ENCODE measurements at places on chromosomes 3 and 15.

- peak; percentile 72 for DNase-seq
Measured at GRCh38 chr3:38031022-38031994, 1.9 kb upstream of the PLCD1 start.

DNA sequence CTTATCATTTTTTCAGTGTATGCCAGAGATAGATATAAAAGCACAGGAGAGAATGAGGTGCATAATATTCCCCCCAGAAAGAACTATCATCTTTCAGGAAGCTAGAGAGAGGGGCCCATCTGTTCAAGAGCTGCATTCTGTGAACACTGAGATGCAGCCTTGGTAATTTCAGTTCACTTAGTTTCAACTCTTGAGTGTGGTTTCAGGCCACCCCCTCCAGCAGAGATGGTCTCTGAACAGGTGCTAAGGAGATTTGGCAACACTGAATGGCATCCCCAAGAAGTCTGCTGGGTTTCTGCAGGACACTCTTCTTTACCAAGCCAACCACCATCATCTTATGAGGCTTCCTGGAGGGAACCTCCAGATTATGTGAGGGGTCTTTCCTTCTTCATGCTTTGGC lies 30.4 kb upstream of the LIMD1 start:
- DNase-seq, result no peak

GRCh38 chr3:96959474-96959873 lies 145.1 kb downstream of the EPHA6 start:
- no peak for DNase-seq

- DNase-seq, result no peak
Measured at GRCh38 chr15:64314456-64314855, 41.5 kb downstream of the CSNK1G1 start.

DNA sequence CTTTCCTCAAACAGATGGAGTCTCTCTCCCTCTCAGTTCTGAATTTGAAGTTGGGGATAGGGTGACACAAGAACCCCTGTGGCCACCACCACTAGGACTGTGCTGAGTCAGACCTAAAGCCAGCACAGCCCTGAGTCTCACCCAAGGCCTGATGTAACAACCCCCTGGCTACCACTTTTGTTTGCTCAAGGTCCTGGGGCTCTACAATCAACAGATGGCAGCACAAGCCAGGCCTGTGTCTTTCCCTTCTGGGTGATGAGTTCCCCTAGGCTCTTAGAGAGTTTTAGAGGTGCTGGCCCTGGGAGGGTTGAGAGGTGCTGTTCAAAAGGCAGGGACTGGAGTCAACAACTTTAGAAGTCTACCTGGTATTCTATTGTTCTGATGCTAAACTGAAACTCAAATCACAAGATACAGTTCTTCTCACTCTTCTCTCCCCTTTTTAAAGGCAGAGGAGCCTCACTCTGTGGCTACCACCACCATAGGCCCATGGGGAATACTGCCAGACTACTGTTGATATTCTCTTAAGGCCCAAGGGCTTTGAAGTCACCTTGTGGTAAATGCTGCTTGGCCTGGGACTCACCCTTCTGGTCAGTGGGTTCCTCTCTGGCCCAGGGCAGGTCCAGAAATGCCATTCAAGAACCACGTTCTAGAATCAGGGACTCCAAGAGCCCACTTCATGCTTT lies 6.5 kb downstream of the OR5K4 start:
- peak; percentile 53 for DNase-seq

- peak; percentile 60 for DNase-seq
Measured at GRCh38 chr15:84598993-84599392, 1.8 kb upstream of the ZSCAN2 start.

DNA sequence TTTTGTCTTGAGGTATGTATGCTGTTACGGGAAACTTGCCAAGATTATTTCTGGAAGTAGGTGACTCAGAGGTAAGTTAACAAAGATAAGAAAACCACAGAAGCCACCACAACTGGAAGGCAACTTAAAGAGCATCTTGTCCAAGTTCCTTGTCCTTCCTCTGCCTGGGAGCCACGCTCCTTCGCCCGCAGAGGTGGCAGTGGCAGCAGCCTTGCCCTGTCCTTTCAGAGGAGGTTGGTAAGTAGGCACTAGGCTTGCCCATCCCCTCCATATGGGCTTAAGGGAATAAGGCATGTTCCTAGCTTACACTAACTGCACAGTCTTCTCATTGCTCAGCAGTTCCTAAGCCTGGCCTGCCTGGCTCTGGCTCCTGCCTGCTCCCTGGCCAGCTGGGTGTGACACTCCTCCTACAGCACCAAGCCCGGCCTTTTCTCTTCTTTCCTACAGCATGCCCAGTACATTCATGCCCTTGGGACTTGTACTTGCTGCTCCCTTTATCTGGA lies 48.0 kb upstream of the RAB6B start:
- no peak for DNase-seq

- DNase-seq, result no peak
Measured at GRCh38 chr3:141538568-141539240, 51.9 kb downstream of the RASA2 start.

DNA sequence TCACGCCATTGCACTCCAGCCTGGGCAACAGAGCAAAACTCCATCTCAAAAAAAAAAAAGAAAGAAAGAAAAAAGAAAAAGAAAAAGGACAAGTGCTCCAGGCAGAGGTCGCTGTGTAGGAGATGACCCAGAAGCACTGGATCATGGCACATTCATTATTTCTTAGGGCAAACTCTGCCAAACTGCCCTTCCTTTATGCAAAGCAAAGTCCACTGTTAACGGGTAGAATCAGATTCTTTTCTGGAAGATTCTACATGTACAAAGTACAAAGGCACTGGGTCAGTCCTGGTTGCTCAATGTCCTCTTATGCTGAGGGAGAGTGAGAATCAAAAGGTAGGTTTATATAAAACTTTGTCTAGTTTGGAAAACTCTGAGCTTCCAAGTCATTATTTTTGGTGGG lies 144.9 kb downstream of the FEZF2 start:
- no peak for DNase-seq

GRCh38 chr3:153820035-153820434 lies 301.2 kb upstream of the ARHGEF26 start:
- no peak for DNase-seq

DNA sequence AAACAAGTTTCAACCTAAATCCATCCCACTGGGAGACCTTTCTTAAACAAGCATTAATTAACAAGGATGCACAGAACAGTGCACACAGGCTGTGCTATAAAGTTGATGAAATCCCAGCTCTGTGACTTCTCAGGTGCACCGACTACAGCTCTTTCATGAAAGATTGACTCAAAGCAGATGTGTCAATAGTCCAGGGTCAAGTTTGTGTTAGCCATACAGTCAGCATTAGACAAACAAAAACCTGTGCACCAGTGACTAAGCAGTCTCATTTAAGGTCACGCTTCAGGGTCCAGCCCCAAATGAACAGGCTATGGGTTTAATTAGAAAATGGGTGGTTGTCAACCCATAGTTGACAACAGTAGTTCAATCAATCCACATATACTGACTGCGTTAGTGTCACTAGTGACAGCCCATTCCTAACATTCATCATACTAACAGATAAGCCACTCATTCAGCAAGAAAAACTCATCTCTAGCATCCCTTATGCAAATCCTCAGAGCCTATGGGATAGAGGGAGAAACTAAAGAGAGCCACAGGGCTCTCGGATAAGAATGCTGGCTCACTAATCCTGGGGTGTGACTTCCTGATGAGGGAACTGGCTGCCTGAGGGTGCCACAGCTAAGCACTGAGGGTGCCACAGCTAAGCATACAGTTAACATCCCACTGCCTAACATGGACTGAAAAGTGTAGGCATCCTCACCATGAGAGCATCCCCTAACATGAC lies 84.1 kb downstream of the WNT5A start:
- no peak for DNase-seq

DNA sequence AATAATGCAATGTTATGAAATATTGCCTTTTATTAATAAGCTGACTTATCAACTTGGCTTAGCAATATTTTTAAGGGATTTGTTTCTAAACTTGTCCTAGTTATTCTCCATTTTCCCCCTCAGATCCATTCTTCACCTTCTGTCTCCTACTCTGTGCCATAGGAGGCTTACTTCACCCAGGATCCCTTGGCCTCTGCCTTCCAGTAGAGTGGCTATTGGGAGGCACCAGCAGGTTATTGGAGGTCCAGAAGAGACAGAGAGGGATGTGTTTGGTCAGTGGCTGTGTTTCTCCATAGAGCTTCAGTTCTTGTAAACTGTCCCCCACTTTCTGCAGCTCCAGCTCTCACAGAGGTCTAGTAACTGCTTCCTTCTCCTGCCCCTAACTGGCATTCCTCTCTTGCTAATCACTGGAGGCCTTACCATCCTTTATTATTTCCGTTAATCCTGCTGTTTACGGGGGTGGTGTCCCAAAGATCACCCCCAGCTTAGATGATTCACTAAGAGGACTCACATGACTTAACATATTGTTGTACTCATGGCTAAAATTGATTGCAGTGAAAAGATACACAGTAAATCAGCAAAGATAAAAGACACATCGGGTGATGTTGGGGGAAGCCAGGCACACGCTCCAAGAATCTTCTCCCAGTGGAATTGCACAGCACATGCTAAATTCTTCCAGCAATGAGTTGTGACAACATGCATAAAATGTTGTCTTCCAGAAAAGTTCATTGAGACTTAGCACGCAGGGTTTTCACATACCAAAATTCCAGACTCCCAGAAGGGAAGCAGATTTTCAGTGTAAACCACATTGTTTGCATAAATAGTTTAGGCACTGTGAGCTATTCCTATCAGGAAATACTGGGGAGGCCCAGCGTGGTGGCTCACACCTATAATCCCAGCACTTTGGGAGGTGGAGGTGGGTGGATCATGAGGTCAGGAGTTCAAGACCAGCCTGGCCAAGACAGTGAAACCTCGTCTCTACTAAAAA lies 67.5 kb downstream of the RPL22L1 start:
- DNase-seq, result no peak

DNA sequence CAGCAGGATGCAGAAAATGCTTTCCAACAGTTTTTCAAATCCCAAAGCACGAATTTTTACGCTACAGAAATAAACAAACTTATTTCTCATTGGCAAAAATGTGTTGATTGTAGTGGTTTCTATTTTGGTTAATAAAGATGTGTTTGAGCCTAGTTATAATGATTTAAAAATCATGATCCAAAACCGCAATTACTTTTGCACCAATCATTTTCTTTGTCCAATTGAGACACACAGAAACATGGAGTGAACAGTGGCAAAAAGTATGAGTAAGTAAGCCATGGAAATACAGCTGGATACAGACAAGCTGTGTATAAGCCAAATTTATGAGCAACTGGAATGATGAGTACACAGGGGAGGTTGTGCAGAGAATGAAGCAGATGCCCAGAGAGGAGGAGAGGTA lies 427.9 kb downstream of the NTRK3 start:
- DNase-seq, result no peak

GRCh38 chr3:2921903-2922302 lies 188.3 kb downstream of the IL5RA start:
- peak; percentile 11 for DNase-seq

- no peak for DNase-seq
Measured at GRCh38 chr3:143750841-143751240, 97.4 kb downstream of the SLC9A9 start.

GRCh38 chr3:53257465-53257864 lies 1.6 kb upstream of the TKT start:
- DNase-seq, result no peak

- no peak for DNase-seq
Measured at GRCh38 chr3:32290619-32291018, 52.1 kb downstream of the CMTM8 start.

DNA sequence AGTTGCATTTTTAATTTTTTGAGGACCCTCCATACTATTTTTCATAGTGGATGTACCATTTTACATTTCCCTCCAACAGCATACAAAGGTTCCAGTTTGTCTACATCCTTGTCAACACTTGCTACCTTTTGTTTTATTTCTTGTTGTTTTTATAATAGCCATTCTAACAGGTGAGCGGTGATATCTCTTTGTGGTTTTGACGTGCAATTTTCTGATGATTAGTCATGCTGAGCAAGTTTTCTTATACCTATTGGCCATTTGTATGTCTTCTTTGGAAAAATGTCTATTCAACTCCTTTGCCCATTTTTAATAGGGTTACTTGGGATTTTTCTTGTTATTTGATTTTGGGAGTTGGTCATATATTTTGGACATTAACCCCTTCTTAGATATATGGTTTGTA lies 187.0 kb downstream of the CDIN1 start:
- no peak for DNase-seq

DNA sequence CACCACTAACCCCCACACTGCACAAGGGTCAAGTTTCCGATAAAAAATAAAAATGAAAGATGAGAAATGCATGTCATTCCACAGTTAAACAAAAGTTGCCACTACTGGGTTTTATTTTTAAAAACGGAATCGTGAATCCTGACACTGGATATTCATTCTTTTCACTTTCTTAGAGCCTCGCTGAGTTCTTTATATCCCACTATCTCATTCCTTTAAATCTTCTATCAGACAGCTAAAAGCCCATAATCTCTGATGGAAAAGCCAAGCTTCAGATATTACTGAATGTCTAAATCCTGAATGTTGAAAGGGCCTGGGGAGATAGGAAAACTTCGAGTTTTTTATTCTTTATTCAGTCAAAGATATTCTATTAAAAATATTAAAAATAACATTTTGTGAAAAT lies 11.7 kb downstream of the RIOX2 start:
- DNase-seq, result no peak

DNA sequence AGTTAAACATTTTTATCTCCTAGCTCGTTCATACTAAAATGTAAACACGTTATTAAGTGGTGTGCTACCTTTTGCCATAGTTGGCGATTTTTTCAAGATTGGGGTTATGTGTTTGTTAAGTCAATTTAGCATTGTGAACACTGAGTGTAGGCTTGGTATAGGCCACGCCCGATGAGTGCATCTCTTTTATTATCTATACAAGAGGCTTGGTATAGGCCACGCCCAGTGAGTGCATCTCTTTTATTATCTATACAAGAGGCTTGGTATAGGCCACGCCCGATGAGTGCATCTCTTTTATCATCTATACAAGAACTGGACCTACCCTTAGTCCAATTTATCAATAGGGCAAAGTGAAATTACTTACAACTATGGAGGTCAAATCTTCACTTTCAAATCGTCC lies 70.4 kb downstream of the NIPA2 start:
- no peak for DNase-seq

- DNase-seq, result no peak
Measured at GRCh38 chr3:134052370-134052769, 22.6 kb upstream of the SLCO2A1 start.

GRCh38 chr15:65979837-65980236 lies 110.5 kb downstream of the RAB11A start:
- no peak for DNase-seq

DNA sequence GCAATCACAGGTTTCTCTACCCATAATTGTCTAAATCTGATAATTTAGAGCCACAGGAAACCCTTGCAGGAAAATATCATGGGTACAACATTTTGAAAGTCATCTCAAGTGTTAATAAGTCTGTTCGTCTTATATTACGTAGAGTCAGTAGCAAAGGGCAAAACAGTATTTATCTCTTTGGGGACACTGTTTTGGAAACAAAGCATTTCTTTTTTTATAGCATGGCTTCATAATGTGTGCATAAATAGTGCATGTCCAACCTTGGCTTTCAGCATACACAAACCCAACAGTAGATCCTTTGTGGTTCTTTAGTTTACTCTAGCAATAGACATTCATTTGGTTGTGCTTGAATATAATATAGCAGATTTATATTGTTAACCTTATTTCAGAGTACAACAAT lies 24.0 kb downstream of the ST3GAL6 start:
- no peak for DNase-seq
